Psoas muscle (tissue), 8 donors: ENCODE measurements at places on chromosomes 2 and 18. TPM values are rescaled to one million over a fixed set of nuclear protein-coding genes. Genes with fewer than 3 reads are reported as not detected.

Gene CLEC4F
- 0.44 TPM for total RNA-seq

- peaks cover 20% of the 10 kb centered on the region for H3K4me1 ChIP-seq
- no peak for DNase-seq
- H3K27me3 ChIP-seq: no peaks in the 10 kb centered on the region
- H3K4me3 ChIP-seq: peak overlapping the region; percentile 88
These were observed 680 bp downstream of the ASNSD1 start for GRCh38 chr2:189661957-189662321.

DNA sequence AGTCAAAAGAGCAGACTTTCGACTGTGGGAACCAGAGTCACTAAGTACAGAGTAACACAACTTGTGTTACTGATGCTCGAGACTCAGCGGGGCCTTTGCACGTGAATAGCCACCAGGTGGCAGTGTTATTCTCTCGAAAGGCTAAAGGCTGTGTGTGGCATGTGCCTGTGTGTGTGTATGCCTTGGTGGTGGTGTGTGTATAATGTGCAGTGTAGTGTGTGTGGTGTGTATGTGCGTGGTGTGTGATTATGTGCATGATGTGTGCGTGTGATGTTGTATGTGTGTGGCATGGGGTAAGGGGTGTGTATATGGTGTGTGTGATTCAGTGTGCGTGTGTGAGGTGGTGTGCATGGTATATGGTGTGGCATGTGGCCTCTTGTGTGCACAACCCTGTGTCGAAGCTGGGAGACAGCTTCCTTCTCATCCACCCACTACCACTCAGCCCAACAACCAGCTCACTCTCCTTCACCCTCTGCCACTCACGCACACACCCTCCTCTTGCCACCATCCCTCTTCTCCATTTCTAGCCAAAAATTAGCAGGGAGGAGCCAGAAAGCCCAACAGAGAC lies 83.0 kb upstream of the ZNF532 start:
- H3K4me3 ChIP-seq: no peak overlapping the region
- no peaks in the 10 kb centered on the region for H3K36me3 ChIP-seq
- peaks cover 11% of the 10 kb centered on the region for H3K4me1 ChIP-seq
- H3K27me3 ChIP-seq: no peaks in the 10 kb centered on the region
- DNase-seq: peak; percentile 77
- H3K27ac ChIP-seq: no peak overlapping the region

- no peaks in the 10 kb centered on the region for H3K4me1 ChIP-seq
- DNase-seq: no peak
- H3K4me3 ChIP-seq: no peak overlapping the region
- H3K27me3 ChIP-seq: no peaks in the 10 kb centered on the region
- H3K36me3 ChIP-seq: no peaks in the 10 kb centered on the region
These were observed 221.9 kb downstream of the ZNF407 start for GRCh38 chr18:74819433-74820059.

- no peak overlapping the region for H3K27ac ChIP-seq
- H3K36me3 ChIP-seq: no peaks in the 10 kb centered on the region
- H3K4me3 ChIP-seq: no peak overlapping the region
- peaks cover 10% of the 10 kb centered on the region for H3K27me3 ChIP-seq
- no peak for DNase-seq
These were observed 519.1 kb downstream of the RNF144A start for GRCh38 chr2:7436096-7436906.

DNA sequence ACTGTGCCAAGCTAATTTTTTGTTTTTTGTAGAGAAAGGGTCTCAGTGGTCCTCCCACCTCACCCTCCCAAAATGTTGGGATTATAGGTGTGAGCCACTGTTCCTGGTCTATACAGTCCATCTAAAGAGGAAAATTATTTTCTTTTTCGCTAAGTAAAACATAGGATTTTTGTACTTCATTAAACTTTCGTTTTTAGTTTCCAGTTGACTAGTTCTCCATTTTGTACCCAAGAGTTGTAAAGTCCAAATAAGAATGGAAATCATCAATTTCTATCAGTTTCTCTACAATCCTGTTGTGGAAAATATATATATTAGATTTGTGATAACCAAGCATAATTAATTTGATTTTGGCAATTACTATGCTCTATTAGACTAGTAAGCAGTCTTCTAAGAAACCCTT lies 156.4 kb downstream of the BABAM2 start:
- H3K4me1 ChIP-seq: no peaks in the 10 kb centered on the region
- no peaks in the 10 kb centered on the region for H3K36me3 ChIP-seq
- no peak overlapping the region for H3K4me3 ChIP-seq

GRCh38 chr2:29817801-29818680 lies 103.3 kb downstream of the ALK start:
- no peak overlapping the region for H3K27ac ChIP-seq
- H3K27me3 ChIP-seq: no peaks in the 10 kb centered on the region
- no peaks in the 10 kb centered on the region for H3K36me3 ChIP-seq
- no peaks in the 10 kb centered on the region for H3K4me1 ChIP-seq
- no peak overlapping the region for H3K4me3 ChIP-seq

Gene PTPRN
- total RNA-seq: not detected

Gene SLC8A1
- 2.3 TPM for total RNA-seq

GRCh38 chr2:65199166-65199565 lies 28.5 kb upstream of the ACTR2 start:
- H3K4me3 ChIP-seq: no peak overlapping the region
- H3K27ac ChIP-seq: peak overlapping the region; percentile 71
- no peaks in the 10 kb centered on the region for H3K27me3 ChIP-seq
- DNase-seq: no peak

Gene TIGD1
- 2.3 TPM for total RNA-seq
